ENCODE measurements at places on chromosomes 5 and 9.

- no peak for DNase-seq
Measured at GRCh38 chr9:136786451-136786850, 4.7 kb upstream of the TMEM141 start.

GRCh38 chr9:77177894-77178794 lies 810 bp downstream of the VPS13A start:
- peak; percentile 55 for DNase-seq

DNA sequence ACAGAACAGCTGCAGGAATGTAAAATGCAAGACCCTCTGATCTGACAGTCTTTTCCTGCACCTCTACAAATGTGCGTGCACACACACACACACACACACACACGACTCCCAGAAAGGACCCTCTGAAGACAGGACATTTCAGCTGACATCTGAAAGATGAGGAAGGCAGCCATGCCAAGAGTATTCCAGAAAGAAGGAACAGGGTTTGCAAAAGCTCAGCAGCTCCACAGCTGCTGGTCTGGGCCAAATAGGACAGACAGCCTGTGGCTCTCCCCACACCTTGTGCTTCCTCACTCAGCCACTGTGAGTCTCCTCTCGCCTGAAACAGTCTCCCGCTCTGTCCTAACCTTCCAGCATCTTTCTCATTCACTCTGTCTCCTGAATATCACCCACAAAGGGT lies 189.0 kb downstream of the PALM2AKAP2 start:
- peak; percentile 20 for DNase-seq

DNA sequence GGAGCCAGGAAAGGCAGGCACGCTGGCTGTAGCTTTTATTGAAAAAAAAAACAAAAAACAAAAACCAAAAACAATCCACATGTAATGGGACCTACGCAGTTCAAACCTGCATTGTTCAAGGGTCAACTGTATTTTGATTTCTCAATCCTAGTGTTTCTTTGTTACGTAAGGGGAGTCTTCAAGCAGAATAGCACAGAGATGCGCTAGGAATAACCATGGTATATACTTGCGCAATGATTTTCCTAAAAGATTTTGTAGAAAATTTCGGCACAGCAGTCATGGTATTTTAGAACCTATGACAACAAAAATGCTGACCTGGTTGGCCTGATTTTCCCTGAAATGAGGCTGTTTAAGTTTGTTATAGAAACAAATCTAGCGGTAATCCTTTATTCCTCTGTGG lies 1110.5 kb upstream of the WWC1 start:
- no peak for DNase-seq
